ENCODE measurements at places on chromosomes 2 and 18.

DNA sequence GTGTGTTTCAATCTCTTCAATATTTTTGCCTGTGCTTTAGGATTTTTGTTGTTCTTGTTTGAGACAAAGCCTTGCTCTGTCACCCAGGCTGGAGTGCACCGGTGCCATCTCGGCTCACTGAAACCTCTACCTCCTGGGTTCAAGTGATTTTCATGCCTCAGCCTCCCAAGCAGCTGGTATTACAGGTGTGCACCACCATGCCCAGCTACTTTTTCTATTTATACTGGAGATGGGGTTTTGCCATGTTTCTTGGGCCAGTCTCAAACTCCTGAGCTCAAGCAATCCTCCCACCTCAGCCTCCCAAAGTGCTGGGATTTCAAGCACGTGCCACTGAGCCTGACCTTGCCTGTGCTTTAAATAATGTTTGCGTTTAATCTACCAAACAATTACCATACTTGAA lies 43.1 kb upstream of the DOK6 start:
- DNase-seq = no peak

DNA sequence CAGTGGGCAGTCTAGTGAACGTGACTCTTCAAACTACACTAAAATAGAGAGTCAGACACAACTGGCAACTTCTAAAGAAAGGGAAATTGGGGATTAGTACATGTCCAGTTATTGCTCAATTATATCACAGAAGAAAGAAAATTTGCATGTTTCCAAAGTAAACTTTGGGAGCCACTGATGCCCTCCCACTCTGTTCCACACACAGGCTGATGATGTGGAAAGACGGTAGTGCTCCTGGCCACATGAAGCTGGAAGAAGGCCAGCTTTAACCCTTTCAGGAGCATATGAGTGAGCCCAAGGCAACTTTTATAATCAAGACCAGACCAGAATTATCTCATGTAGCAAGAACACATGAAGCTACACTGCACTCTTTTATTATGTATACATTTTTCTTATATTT lies 141.0 kb downstream of the NR4A2 start:
- no peak for DNase-seq

GRCh38 chr2:180604077-180604476 lies 376.3 kb upstream of the UBE2E3 start:
- DNase-seq = no peak

DNA sequence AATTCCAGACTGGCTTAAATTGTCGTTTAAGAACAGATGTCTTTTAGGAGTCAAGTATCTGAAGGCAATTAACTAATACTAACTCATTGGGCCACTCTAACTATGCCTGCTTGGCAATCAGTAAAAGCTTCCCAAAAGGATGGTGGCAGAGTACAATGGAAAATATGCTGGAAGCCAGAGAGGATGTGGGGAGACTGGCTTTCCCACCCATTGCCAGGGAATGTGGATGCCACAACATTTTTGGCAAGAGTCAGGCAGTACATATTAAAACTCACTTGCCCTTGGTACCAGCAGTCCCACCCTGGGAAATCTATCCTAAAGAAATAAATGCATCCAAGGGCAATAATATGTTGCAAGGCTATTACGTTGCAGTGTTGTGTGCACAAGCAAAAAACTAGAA lies 74.0 kb upstream of the FZD7 start:
- no peak for DNase-seq

- no peak for DNase-seq
Observed at GRCh38 chr2:195721042-195721441, 64.0 kb downstream of the SLC39A10 start.

DNA sequence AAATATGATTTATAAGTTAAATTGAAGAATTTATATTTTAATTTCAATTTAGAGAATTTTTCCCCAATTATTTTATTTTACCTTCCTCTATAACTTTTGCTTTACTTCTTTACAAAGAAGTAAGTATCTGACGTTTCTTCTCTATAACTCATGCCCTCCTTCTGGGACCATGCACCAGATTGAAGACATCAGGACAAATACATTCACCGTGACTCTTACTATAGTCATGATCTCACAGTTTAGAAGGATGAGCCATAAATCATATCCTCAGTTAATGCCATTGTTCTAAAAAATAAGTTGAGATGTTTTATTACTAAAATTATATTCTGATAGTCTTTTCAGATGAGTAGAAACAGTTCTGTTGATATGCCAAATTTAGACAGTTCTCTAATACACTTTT lies 279.3 kb downstream of the TMX3 start:
- no peak for DNase-seq

GRCh38 chr2:69674316-69674670 lies 30.8 kb upstream of the AAK1 start:
- no peak for DNase-seq

DNA sequence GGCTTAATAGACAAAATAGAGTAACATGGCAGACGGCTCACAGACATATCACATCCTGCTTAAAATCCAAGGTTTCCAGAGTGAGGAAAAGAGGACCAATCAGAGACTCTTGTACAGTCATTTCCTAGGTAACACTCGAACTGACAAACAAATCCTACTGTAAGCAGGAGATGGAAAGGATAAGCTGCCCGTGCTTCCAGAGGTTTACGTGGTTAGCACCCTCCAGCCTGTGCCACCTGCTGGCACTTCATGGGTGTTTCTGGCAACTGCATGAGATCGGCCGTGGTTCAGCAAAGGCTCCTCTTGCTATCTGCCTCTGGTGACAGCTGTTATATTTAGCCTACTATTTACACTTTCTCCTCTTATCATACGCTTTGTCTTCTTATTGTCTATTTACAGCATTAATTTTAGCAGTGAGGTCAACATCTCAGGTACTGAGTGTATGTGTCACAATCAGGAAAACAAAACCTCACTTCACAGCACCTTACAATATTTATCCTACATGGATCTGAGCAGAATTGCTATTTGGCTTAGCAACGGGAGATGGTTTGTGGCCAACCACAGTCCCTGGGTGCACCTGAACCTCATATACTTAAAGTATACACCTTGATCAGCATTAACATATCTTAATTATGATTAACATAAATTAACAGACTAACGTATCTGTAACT lies 226.9 kb downstream of the TMEM163 start:
- DNase-seq = no peak

DNA sequence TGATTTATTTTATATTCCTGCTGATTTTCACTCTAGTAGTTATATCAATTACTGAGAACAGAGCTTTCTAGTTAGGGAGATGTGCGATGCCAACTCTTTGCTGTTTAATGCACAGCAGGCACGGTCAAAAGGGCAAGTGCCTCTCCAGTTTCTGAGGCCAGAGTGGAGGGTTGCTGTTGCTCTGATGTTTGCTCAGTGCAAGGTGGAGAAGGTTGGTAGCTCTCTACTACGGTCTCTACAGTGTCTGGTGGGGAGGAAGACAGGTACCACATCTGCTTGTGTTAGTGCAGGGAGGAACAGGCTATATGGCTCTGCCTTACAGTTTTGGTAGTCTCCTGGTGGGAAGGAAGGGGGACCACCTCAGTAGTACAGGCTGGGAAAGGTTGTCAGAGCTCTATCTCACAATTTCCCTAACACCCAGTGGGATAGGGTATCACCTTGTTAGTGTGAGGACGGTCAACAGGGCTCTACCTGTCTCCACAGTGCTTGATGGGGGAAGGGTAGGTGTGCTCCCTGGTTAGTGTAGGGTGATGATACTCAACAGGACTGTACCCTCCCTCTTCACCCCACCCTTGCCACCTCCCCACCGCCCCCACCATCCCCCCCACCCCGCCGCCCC lies 85.9 kb downstream of the FANCL start:
- DNase-seq = no peak

- DNase-seq = no peak
Observed at GRCh38 chr2:69781321-69782248, 39.7 kb downstream of the ANXA4 start.

GRCh38 chr2:218418321-218418716 lies 604 bp upstream of the VIL1 start:
- no peak for DNase-seq

GRCh38 chr18:37563931-37564392 lies 1.6 kb downstream of the CELF4 start:
- no peak for DNase-seq

DNA sequence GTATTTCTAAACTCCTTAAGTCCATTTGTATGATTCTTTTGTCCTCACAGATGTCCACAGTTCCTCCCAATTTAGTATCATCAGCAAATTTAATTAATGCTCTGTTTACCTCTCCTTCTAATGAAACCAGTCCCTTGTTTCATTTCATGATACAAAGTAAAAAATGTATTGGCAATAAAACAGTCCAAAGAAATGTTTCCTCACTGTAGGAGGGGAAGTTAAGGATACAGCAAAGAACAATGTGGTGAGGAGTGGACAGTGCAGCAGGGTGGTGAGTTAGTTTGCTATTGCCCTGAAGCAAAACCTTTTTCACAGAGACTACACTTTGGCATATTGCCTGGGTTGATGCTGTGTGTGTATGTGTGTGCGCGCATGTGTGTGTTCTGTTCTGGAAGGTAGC lies 401.5 kb downstream of the ARHGAP15 start:
- peak; percentile 56 for DNase-seq

DNA sequence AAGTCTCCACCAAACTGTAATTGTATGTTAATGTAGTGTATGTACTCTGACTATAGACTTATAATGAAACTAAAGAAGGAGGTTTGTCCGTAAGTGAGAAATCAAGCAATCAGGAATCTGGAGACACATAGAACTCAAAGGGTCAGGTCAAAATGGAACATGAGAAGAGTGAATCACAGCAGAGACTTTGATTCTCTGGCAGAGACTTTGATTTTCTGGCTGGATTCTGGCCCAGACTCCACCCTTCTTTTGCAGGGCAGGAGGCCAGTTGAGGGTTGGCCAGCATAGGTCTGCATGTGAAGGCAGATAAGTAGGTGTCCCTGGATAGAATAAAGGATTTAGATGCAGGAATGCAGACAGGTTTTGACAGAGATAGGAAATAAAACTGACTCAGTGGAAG lies 11.0 kb upstream of the NCKAP5 start:
- DNase-seq = no peak

- DNase-seq = no peak
Observed at GRCh38 chr2:237581751-237582746, 8.5 kb downstream of the RAB17 start.

GRCh38 chr2:39127973-39128372 lies 7.1 kb upstream of the SOS1 start:
- DNase-seq = no peak

DNA sequence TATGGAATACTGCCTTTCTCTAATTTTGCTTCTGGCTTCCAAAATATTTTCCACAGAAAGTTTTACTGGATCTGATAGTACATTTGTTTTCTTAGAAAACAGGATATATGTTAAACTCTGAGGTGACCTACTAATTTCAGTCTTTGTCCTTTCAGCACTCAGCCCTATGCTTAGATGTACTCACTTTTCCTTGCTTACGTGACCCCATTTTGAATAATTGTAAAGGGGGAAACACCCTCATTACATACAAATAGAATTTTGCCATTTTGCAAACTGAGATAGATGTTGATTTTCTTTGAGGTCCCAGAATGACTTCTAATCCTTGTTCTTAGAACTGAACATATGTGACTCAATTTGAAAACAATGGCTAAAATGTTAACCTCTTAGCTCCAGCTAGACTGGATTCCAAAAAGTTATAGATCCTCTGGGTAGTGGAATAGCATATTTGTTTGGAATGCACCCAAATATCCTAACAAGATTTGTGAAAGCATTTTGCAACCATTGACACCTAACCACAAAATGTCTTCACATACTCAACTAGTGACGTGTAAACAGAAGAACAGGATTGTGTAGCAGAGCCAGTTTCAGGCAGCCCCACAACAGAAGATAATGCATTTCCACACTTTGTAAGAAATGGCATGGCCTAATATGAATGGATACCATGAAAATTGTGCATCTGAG lies 44.8 kb upstream of the EHBP1 start:
- no peak for DNase-seq

- no peak for DNase-seq
Observed at GRCh38 chr2:96131152-96131812, 7.0 kb downstream of the ASTL start.

DNA sequence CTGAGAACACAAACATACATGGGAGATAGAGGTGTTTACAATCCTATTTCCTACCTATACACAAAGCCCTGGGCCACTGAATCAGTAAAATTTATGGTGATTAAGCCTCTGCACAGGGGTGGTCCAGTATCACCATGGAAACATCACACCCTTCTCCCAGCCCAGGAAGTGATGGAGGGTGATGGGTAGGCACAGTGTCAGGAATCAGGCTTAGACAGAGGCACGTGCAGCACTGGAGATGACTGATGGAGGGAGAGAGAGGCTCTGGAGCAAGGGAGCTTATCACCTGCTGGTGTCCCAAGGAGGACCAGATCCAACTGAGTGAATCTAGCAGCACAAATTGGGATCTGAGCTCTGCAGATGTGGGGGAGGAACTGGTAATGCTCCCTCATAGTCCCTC lies 117.2 kb downstream of the RPIA start:
- no peak for DNase-seq

GRCh38 chr2:134845719-134846118 lies 7.3 kb downstream of the ACMSD start:
- DNase-seq = no peak

DNA sequence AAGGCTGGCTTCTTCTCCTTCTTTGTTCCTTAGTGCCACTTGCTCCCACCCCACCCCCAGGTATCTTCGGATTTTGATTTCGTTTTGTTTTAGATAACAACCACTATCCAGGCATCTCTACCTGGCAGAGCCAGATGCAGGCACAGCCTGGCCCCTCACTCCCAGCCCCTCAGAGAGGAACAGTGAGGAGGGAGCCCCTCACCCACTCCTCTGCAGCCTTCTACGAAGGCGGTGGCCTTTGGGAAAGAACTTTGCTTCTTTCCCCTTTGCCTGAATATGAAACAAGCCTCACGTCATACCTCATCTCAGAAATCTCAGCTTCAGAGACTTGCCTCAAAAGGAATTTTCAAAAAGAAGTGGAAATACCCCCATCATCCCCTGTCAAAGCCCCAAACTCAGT lies 6.3 kb upstream of the CYP26B1 start:
- DNase-seq = no peak

GRCh38 chr2:48412443-48413250 lies 117.3 kb upstream of the STON1 start:
- no peak for DNase-seq

DNA sequence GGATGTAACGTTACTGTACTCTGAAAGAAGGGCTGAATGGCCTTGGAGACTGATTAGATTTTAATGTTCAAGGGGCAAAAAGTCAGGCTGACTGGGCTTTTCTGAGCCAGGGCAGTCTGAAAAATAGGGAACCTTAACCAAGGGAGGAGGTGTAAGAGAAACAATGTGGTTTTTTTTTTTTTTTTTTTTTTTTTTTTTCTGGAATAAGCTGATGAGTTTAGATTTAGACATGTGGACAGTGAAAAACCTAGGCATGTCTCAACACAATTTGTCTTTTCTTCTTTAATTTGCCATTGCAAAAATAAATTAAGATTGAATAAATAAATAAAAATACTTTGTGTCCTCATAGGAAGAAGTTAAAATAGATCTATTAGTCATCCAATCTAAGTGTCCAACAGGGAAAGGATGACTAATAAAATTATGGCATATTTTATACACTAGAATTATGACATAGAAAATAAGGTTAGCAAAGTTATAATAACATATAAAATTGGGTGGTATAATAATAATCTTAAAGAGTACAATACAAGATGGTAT lies 237.6 kb upstream of the TRIB2 start:
- no peak for DNase-seq

- no peak for DNase-seq
Observed at GRCh38 chr2:143955401-143956065, 564.4 kb downstream of the ZEB2 start.

GRCh38 chr2:231191896-231192872 lies 6.2 kb upstream of the ARMC9 start:
- no peak for DNase-seq

GRCh38 chr2:103232865-103233264 lies 471.0 kb downstream of the TMEM182 start:
- DNase-seq = no peak
